Stimulated activated CD4-positive, alpha-beta T cell treated with anti-CD3 and anti-CD28 coated beads, Interleukin-4, amount 100 ng/mL, for 48 hours (primary cell): ENCODE measurements at places on chromosomes 6 and 20.

- no peak for DNase-seq
Measured at GRCh38 chr6:3061501-3061941, 6.8 kb upstream of the RIPK1 start.

DNA sequence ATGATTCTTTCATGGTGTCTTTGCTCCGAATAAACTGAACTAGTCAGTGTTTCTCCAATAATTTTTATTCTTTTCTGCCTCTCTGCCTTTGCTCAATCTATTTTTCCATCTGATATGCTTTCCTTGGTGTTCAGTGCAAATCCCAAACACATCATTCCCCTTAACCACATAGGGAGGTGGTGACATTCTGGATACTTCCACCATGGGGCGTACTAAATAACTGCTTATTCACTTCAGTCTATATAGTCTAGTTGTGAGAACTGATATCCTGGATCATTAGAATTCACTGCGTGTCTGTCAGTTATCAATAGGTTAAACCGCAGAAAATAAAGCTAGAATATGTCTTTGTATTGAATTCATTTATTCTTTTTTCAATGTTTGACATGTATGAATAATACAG, 83.1 kb downstream of the KCNQ5 start:
- DNase-seq, result no peak

DNA sequence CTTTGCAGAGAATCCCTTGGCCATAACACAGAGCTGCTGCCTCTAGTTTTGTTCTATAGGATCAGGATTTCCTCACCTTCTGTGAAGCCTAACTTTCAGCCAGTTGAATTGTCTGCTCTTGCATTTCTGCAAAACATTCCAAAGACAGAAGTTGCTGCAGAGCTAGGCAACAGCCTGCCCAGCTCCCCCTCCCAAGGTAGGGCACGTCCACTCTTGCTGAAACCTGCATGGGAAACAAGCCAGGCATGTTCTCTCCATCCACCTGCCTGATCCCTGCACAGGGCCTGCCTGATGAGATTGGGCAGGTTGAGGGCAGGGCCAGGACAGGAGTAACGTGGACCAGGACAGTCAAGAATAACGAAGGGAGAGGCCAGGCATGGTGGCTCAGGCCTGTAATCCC, 58.9 kb upstream of the NAA20 start:
- no peak for DNase-seq

DNA sequence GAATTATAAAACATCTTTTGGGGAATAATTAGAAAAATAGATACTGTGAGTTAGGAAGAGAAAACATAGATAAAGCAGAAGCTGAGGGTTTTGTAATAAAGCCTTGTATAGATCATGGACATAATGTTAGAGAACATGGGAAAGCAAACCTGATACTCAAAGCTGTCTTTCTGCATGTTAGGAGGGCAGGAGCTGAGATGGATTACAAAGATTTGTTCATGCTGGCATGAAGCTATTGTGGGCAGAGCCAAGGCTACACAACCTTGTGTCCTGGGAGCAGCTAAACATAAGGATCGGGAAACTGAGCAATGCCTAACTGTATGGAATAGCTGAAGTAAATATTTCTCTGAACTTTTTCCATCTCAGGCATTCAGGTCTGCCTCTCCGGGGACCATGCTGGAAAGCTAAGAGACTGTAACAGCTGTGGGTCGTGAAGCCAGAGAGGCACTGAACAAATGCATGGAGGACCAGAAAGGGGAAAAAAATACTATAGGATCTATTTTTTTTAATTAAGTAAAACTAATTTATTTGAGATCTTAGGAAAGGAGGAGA, 28.2 kb upstream of the CNKSR3 start:
- DNase-seq, result no peak

DNA sequence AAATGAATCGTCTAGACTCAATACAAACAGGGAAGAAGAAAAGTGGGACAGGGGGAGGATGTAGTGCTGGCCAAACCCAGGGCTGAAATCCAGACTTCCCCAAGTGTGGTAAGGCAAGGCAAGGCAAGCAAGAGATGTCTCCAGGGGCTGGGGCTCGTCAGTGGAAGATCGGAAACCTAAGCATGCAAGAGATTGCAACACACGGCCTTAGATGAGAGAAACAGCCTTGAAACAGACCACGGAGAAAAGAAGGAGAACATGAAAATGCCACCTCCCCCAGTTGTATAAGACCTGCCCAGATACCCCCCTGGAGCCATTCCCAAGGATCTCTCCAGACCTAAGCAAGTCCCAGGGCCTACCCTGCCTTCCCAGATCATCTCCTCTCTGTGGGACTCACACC, 20.0 kb downstream of the VEGFA start:
- DNase-seq, result no peak

DNA sequence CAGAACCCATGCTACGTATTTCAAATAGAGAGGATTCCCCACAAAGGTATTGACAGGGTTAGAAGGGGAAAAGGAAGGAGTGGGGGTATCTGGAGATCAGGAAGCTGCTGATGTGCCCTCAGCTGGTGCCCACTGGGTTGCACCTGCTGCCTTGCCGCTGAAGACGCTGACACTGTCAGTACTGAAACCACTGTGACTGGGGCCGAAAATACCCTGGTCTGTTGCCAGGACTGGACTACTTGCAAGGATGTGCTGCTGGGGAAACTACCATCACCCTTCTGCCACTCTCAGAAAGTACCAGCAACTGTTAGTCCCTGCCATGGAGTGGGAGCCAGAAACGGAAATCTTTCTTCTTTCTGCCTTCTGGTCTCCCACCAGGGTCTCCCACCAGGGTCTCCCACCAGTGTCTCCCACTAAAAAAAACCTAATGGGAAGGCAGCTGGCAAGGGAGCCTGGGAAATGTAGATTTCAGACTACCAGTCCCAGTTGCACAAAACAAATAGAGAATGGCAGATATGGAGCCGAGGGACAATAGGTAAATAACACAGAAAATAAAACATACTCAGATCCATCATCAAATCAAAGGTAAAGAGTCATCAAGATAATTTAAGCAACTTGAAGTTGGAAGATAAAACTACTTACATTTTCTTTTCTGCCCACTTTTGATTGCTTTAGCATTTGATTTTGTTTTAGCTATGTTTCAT, 204.8 kb downstream of the TPBG start:
- DNase-seq, result no peak

- DNase-seq, result no peak
Measured at GRCh38 chr20:51535075-51535386, 7.5 kb downstream of the NFATC2 start.

GRCh38 chr6:37583261-37583660, 83.6 kb upstream of the CCDC167 start:
- DNase-seq, result no peak

- DNase-seq, result no peak
Measured at GRCh38 chr20:30922129-30922528, 335.3 kb upstream of the DEFB115 start.

DNA sequence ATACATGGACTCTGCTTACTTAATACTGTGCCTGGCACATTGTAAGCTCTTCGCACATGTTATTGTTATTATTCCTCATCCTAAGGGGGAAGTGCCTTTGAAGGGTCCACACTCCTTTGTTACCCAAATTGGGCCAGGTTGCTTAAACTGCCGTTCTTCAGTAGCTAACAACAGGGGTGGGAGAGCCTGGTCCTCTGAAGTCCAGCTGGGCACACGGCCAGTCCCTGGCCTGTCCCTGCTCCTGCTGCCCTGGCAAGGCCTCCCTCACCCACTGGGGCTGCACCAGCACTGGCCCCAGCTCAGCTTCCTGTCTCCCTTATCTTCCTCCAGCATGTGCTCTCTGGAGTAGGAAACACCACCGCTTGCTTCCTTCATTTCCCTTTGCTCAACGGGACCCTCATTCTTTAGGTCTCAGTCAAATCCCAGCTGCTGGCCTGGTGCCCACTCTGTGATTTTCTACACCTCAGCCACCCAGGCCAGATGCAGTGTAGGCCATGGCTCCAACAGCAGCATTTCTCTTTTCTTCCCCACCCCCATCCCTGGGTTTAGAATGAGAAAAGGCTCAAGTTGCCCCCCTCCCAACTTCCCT, 5.5 kb upstream of the PROCR start:
- no peak for DNase-seq

DNA sequence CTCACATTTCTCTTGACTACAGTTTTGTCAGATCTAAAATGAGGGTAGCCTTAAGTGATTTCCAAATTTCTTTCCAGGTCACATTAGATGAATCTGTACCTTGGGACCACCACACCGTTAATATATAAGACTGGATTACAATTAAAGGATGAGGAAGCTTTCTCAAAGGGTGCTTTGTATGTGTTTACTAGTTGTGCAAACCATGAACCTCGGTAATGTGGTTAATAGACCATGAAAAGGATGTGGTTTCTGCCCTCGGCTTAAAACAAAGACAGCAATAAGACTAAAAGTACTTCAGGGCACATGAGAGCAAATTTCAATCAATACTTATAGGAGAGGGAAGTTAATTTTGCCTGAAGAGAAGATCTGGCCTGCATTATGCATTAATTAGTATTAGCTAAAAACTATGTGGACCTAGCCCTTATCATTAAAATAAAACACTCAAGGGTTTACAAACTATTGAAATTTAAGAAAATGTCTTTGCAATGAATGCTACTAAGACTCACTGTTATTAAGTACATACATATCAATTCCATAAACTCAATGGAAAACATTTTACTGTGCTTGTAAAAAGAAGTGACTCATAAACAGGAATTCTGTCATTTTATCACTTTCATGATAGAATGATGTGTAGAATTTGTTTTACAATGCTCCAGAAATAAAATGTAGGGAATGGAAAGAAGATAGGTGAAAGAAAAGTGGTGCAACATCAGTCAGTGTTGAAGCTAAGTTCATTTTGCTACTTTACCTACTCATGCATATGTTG, 936 bp upstream of the TMX4 start:
- no peak for DNase-seq
